Stimulated activated memory B cell treated with anti-CD40 and anti-IgM and Interleukin-4, amounts not matched to agents 10 μg/mL and 1 μg/mL and 100 μg/mL, for 72 hours (primary cell): ENCODE measurements at places on chromosomes 6 and 20.

GRCh38 chr6:22151892-22152291 is 144.9 kb downstream of the PRL start:
- no peaks in the 10 kb centered on the region for H3K4me1 ChIP-seq
- no peaks in the 10 kb centered on the region for H3K36me3 ChIP-seq
- H3K4me3 ChIP-seq = no peak overlapping the region
- no peaks in the 10 kb centered on the region for H3K27me3 ChIP-seq

DNA sequence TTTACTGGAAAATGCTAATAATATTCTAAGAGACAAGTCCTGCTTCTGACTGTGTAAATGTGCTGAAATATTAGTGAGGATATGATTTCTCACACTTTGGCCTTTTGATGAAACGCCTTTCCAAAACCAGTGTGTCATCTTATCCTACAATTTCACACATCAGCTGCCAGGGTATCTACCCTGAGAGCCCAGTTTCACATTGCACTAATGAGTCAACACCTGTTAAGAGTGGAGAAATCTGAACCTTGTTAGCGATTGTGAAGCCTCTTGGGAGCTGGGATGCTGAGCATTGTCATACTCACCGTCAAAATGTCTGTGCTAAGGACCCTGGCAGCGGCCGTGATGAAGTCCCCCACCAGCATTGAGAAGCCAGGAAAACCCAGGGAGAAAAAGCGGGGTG is 166.0 kb downstream of the RALGAPA2 start:
- no peak for ATAC-seq
- H3K27ac ChIP-seq = no peak overlapping the region

- no peaks in the 10 kb centered on the region for H3K27me3 ChIP-seq
- H3K4me3 ChIP-seq = no peak overlapping the region
- peaks cover 18% of the 10 kb centered on the region for H3K4me1 ChIP-seq
Observed at GRCh38 chr6:13877051-13877450, 47.7 kb upstream of the RNF182 start.

DNA sequence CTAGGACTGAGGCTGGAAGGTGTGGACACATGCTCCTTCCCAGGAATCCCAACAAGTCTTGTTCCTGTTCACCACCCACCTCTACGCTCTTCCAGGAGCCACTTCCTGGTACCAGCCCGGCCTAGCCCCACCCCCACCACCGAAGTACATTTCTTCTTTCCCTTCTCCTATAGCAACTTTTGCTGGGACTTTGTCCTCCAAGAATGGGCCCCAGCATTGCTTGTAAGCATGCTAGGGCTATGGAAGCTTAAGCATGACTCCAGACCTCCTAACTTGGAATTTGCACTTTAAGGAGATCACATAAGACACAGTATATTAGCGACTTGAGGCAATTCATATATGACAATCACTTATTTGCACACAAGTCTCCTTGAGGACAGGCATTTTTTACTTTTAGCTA is 462.0 kb upstream of the ARID1B start:
- no peaks in the 10 kb centered on the region for H3K36me3 ChIP-seq
- H3K27ac ChIP-seq = no peak overlapping the region
- H3K4me3 ChIP-seq = no peak overlapping the region
- no peak for ATAC-seq
- H3K27me3 ChIP-seq = no peaks in the 10 kb centered on the region

DNA sequence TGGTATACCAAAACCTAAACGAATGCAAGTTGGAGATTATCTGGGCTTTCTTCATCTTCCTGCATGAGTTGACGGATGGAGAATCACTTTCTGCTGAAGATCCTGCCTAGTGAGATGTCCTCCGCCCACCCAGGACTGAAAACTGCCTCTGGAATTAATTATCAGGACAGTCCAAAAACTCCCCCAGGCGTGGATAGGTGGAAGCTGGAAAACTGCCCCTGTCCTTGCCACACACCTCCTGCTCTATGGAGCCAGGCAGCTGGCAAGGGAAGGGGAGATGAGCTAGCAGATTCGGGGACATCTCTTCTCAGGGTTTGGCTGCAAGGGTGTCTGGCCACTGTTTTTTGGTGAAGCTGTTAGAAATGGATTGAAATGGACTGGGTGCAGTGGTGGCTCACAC is 89.3 kb upstream of the ZNFX1 start:
- no peaks in the 10 kb centered on the region for H3K4me1 ChIP-seq
- no peak overlapping the region for H3K27ac ChIP-seq
